ENCODE measurements at places on chromosomes 2 and 18.
A peak's percentile ranks its signal among the peaks of the same experiment; 100 is the strongest.

- DNase-seq: no peak
Measured at GRCh38 chr2:20178666-20179465, 46.1 kb downstream of the SDC1 start.

DNA sequence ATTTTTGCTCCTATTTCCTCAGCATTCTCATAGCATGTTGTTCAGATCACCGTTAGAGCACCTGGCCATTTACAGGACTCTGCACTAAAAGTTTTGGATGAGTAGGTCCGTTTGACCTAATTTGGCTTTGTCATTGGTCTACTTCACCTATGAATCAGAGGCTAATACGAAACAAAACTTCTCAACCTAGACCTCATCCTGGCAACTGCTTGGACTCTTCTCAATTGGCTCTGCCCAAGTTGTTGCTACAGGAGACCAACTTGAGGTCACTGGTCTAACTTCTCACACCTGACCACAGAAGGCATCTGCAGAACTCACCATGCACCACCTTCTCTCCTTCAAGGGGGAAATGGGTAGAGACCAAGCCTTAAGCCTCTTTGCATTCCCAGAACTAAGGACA is 663.7 kb downstream of the PLCL1 start:
- no peak for DNase-seq

- DNase-seq: no peak
Measured at GRCh38 chr2:16881122-16881521, 215.5 kb upstream of the CYRIA start.

DNA sequence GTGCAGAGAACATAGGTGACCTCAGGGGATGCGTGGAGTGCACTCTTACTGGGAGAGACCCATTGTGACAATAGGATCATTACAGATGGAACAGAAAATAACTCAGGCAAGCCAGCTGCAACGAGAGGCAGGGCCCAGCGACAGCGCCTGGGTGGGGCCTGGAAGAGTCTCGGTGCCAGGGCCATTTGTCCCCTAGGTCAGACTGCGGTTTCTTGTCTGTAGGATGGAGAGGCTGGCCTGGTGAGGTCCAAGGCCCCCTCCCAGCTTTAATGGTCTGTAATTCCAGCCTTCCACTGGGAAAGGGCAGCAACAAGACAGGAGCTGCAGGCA is 208.6 kb upstream of the APCDD1 start:
- no peak for DNase-seq

GRCh38 chr2:178280244-178280852 is 86.0 kb downstream of the OSBPL6 start:
- peak; percentile 55 for DNase-seq

Data from astrocyte of the spinal cord (primary cell).